ENCODE measurements at places on chromosomes 6 and 20.

GRCh38 chr6:166434336-166434735 lies 51.6 kb upstream of the MPC1 start:
- DNase-seq = no peak

DNA sequence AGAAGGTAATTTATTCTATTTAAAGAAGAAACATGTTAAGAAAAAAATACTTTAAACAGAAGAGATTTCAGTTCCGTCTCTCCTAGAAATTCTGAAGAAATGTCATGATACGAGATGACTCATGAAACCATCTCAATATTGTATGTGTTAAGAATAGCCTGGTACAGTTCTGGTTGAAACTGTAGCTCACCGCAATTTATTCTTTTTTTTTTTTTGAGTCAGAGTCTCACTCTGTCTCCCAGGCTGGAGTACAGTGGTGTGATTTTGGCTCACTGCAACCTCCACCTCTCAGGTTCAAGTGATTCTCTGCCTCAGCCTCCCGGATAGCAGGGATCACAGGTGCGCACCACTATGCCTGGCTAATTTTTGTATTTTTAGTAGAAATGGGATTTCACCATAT lies 103.3 kb downstream of the ARHGAP18 start:
- DNase-seq = no peak

- no peak for DNase-seq
Observed at GRCh38 chr6:90691823-90692222, 105.0 kb upstream of the MAP3K7 start.

DNA sequence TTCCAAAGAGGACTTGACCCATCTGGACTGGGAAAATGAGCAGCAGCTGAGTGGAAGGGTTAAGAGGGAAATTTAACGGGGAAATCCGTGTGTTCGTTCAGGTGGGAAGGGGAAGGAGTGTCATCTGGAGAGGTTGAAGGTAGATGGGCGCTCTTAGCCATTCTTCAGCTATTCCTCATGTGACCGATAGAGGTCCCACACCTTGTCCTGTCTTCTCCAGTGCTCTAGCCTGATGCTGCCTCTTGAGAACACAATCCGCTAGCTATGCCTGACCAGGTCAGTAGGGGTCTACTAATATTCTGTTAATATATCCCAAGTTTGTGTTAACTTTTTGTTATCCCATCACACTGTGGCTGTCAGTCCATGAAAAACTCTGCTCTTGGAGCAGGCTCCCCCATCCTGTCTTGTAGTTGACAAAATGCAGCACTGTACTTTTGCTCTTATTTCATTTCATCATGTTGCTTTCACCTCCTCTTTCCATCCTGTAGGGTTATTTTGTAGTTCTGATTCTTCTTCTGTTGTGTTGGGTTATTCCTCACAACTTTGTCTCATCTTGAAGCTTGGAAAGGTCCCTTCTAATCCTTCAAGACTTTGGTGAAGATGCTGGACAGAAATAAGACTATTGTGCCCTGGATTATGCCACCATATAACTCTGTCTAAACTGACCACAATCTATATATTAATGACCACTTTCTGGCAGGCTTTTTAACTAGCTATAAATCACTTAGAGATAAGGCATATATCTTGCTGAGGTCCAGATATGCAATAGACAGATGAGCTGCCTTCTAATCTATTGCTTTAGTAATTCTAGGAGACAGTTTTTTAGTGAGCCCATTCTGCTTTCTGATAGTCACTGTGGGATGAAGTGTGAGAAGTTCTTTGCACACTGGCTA lies 123.4 kb upstream of the SUPT3H start:
- DNase-seq = no peak

GRCh38 chr6:21321531-21321930 lies 272.0 kb upstream of the SOX4 start:
- DNase-seq = no peak

DNA sequence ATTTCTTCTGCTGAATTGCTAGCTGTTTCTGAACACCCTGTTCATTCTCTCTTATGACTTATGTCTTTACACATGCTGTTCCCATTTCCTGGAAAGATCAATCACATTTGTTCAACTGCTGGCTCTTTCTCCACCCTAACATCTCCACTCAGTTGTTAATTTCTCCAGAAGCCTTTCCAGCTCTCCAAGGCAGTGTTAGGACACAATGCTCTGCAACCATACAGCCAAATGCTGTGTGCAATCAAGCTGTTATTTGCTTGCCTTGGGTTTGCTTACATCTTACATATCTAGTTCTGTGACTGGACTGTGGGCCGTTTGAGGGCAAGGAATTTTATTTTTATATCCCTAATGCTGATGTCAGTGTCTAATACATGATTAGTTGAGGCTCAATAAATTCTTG lies 24.2 kb upstream of the CITED2 start:
- DNase-seq = no peak
